ENCODE measurements at places on chromosomes 12 and 14.
A peak's percentile ranks its signal among the peaks of the same experiment; 100 is the strongest.

- peak; percentile 91 for DNase-seq
These were observed 17.4 kb downstream of the FOXN3 start for GRCh38 chr14:89399594-89400068.

- DNase-seq, result no peak
These were observed 125.6 kb downstream of the PIWIL1 start for GRCh38 chr12:130463275-130463658.

DNA sequence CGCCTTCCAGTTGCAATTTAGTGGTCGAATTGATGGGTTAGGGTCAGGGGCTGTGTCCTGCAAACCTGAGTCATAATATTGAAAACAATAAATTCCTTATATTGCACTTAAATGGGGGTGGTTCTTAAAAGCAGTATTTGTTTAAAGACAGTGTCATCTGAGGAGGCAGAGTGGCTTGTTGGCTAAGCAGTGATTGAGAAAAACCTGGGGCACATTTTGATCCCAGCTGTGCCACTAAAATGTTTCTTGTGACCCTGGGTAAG lies 48.4 kb downstream of the FBXW8 start:
- no peak for DNase-seq

DNA sequence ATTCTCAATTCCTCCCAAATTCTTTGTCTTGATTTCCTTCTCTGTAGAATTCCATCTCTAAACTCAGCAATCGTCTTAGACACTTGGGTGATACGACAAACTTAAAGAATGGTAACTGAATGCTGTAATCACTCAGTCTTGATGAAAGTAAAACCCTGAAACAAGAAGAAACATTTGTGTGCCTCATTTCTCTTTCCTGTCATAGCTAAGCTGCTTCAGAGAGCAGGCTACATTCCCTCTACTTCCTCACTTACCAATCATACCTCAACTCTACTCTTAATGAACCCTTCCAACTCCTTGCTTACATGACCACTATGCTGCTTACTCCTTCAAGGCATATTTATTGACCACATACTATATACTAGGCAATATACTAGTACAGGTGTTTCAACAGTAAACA lies 8.3 kb downstream of the MAP4K5 start:
- DNase-seq, result no peak

DNA sequence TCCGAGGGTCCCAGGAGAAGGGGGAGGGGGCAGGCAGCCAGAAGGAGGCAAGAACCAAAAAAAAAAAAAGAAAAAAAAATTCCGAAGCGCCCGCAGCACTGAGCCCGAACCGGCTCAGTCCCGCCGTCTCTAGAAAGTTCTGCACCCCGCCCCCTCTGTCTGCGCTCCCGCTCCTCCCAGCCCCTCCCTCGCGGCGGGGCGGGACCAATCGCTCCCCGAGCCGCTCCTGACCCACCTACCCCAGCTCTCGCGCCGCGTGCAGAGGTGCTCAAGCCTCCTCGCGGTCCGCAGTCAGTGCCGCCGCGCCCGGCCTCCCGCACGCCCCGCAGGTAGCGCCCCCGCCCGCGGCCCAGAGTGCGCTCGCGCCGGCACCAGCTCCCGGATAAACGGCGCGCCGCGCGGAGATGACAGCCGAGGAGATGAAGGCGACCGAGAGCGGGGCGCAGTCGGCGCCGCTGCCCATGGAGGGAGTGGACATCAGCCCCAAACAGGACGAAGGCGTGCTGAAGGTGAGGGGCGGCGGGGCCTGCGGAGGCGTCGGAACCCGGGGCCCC lies at the start of gene FKBP4:
FKBP4 (plus strand) TSS at position 235 of the 554 bp plus-strand sequence; CDS start at position 405, 170 bp downstream.
- peak; percentile 75 for DNase-seq

DNA sequence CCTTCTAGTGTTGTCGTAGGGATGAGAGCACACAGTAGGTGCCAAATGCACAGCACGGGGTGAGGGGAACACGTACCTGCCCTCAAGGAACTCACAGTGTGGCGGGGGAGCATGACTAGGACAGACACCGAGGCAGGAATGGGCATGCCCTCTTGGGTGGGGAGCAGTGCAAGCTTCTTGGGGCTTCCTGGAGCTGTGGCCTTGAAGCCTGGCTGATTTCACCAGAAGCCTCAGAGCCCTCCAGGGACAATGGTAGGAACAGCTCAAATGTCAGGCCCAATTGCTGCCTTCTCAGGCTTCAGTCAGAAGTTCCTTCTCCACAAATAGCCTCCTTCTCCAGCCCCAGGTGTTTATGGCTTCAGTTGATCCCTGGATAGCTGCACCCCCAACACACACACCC lies 43.4 kb downstream of the TEAD4 start:
- DNase-seq, result no peak

GRCh38 chr14:45254771-45255170 lies 1.8 kb upstream of the MIS18BP1 start:
- no peak for DNase-seq

- DNase-seq, result no peak
These were observed 34.0 kb downstream of the PELI2 start for GRCh38 chr14:56152221-56152620.

Measured in NCI-H510A treated with DMSO at 0.1 percent for 48 hours (cell line).